NCI-H2227 treated with DMSO at 0.1 percent for 48 hours (cell line): ENCODE measurements at places on chromosomes 6 and 20.

GRCh38 chr6:17450832-17451231 is 57.4 kb downstream of the CAP2 start:
- DNase-seq = no peak

DNA sequence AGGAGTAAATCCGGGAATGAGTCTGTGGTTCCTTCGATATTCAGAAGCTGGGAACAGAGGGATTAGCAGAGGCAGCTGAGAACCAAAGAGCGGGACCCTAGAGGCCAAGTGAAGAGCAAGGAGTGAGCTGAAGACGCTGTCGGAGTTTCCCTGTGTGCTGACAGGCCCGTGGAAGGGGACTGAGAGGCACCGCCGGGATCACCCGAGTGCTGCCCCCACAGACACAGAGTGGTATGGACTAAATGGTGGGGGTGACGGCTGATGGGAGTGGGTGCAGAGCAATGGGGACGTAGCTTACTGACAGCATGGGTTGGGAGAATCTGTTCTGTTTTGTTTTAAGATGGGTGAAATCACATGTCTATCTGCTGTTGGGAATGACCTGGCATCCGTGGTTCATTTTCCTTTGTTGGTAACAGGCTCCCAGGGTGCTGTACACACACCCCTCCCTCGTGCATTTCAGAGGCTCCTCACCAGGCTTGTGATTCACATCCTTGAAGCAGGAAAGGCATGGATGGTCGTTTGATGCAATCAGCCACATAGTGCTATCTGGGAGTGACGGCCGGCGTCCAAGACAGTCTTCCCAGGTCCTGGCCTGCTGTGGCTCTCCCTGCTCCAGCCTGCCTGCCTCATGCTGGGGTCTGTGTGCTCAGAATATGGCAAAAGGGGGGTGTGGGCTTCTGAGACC is 97.4 kb downstream of the THBS2 start:
- no peak for DNase-seq

- no peak for DNase-seq
Observed at GRCh38 chr6:158761746-158762145, 57.4 kb downstream of the EZR start.

GRCh38 chr6:29564875-29565274 is 5.3 kb upstream of the UBD start:
- no peak for DNase-seq

DNA sequence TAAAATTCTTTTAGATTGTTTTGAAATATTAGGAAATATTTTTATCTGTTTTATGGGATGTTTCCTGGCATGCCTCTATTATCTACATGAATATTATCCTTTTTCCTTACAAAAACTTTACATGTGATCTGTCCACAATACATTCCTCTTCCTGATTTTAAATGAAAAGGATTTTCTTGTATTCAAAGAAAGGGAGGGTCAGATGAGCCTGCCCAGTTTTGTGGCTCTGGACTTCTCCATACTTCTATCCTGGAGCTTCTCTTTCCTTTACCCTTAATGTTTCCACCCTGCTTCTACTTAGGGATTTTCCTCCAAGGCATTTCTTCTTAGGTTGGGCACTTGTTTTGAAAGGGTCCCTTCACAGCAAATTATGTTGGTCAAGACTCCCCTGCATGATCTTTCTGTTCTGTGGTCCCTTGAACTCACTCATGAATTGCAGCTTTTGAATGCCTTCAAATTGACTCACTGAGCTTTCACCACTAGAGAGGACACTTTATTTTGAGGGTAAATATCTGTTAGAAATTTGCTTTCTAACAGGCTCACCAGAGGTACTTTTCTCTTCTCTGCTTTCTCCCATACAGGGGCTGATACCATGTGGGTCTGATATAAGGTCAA is 104.9 kb downstream of the CENPW start:
- DNase-seq = no peak

GRCh38 chr20:21804802-21805201 is 99.3 kb downstream of the PAX1 start:
- DNase-seq = no peak

- peak; percentile 70 for DNase-seq
Observed at GRCh38 chr6:2222275-2222842, 23.0 kb downstream of the GMDS start.

DNA sequence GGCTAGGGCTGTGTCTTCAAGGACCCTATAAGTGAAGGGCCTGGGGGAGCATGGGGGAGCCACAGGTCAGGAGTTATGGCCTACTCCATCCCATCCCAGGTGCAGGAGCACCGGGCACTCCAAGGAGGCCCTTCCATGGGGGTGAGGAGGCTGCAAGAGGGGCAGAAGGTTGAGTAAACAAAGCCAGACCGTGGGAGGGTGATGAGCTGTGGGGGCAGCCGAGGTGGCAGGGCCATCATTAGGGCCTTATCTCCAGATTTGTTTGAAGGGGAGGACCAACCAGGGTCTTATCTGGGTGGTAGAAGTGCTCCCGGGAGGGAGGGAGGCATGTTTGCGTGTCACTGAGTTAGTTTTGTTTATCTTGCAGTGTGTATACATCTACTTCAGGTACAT is 2.1 kb upstream of the FAM83C start:
- DNase-seq = no peak

- DNase-seq = no peak
Observed at GRCh38 chr6:113120224-113120581, 736.9 kb upstream of the MARCKS start.
